ENCODE measurements at places on chromosomes 2 and 18. TPM values are rescaled to one million over a fixed set of nuclear protein-coding genes. Genes with fewer than 3 reads are reported as not detected.
A peak's percentile ranks its signal among the peaks of the same experiment; 100 is the strongest.

DNA sequence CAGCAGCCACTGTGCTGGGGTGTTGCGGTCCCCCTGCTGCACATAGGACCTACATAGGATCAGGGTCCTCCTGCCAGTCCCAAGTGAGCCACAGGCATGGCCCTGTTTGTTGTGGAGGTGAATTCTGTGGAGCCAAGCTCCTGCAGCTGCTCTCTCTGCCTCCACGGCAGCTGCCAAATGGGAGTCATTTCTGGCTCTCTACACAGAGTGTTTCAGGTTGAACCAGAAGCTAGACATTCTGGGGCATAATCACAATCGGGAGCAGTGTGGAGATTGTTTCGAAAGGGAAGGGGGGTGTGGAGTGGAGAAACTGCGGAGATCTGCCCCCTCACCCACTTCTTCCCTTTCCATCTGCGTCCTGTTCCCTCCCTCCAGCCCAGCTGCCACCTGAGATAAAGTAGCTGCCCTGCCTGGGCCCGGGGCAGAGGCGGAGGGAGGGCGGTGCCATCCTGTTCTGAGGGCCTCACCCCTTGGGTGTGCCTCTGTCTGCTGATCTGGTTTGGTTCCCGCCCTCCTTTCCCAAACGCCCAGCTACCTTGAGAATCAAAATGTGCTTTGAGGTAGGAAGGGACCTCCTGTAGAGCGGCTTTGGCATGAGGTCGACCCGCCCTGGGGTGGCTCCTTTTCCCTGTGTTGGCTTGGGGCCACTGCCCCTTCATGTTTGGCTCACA is 139.4 kb downstream of the WDSUB1 start:
- no peak for DNase-seq

DNA sequence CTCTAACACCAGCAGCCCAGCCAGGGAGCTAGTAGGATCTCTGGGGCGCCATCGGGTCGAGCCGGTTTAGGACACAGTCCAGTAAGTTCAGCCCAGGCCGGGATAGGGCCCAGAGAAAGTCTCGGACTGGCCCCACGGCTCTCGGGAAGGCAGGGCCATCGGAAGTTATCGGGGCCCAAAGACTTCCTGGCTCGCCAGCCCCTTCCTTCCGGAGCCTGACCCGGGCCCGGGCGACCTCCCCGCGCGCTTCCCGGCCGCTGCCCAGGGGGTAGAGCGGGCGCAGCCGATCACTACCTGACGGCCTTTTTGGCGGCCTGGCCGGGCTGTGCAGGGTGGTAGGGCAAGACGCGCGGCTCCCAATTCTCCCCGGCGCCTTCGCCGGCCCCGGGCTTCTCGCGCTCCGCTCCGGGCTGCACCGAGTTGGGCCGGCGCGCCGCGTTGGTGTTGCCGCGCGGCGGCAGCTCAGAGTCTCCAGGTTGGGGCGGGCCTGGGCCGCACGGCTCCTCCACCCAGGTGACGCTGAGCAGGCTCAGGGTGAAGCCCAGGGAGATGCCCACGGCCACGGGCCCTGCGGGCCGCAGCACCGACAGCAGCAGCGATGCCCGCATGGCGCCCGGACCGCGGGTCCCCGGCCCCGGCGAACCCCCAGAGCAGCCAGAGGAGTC is 546 bp downstream of the CHPF start:
- peak; percentile 17 for DNase-seq

- DNase-seq, result no peak
Observed at GRCh38 chr2:205849136-205849535, 166.8 kb downstream of the NRP2 start.

DNA sequence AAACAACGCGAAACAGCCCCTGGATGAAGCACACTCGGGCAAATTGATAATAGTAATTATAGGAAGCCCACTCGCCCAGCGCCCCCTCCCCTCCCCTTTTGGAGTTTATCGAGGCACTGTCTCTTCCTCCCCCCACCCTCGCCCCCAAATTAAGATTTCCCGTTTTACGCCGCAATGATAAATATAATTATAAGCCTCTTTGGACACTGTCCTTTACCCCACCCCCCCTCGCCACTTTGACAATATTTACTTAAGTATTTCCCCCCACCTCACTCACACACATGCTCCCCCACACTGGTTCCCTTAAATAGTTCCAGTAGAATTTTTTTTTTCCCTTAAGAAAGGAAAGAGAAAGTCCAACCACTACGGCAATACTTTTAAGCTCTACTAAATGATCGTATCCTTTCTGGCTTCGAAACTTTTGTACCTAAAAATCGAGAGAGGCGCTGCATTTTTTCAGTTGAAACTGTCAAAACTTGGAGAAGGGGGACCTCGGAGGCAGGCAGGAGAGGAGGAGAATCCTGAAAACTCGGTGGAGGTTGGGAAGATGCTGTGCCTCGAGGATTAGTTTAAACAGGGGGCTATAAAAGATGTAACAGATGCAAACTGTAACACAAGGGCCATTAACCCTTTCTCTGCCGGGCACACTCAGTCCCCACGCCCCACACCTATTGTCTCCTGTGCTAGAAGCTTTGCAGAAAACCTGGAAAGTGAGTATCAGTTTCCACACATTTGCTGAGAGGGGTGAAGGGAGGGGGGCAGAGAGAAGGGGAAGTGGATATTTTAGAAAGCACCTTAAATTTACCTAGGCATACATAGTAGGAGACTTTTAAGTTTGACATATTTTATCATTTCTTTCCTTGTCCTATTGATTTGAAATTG is 1.8 kb downstream of the ZEB2 start:
- DNase-seq, result no peak

GRCh38 chr2:191215666-191216065 is 29.5 kb upstream of the MYO1B start:
- no peak for DNase-seq

DNA sequence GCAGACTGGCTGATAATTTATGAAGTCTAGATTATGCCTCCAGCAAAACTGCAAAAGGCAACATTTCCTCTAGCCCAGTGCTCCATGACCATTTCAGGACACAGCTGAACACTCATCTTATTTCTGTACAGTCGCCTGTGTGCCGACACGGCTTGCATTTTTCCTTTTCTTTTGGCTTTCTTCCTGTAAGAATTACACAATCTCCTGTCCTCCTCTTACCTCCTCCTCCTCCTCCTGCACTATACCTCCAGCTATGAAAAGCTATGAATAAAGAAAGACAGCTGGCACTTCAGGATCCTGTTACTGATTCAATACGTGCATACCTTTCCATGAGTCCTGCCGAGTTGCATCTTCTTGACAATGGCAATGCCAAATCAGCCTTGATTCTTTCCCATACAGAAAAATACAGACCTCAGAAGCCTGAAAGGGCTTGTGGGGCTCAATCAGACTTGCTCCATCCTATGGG is 32.2 kb upstream of the TRIB2 start:
- DNase-seq, result peak; percentile 36

The IFT172 gene
- total RNA-seq, result 9.8 TPM

The BMP10 gene
- total RNA-seq, result not detected

The CRYGC gene
- total RNA-seq, result not detected

Measured in HFFc6 (cell line).